ENCODE measurements at places on chromosomes 2 and 18.

GRCh38 chr2:127857265-127857808 lies 618 bp downstream of the POLR2D start:
- DNase-seq: peak; percentile 32

DNA sequence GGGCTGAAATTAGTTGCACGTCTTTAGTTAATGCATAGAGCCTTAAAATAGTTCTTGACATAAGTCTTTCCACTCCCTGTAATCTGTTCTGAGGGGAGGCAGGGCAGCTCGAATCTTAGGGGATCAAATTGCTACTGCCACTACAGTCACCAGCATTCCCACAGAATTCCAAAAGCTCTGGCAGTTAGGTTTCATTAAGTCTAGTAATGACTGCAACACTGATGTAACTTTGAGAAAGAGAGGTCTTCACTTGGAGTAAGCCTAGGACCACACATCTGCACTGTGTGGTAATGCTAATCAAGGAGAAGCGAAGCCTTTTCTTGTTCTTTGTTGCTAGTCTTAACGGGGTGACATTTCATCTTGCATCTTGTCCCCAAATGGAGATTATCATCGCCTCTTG lies 19.3 kb upstream of the NCK2 start:
- no peak for DNase-seq

- DNase-seq: no peak
These were observed 21.2 kb upstream of the FZD5 start for GRCh38 chr2:207790898-207791297.

GRCh38 chr2:147865560-147865959 lies 20.7 kb downstream of the ACVR2A start:
- DNase-seq: no peak

DNA sequence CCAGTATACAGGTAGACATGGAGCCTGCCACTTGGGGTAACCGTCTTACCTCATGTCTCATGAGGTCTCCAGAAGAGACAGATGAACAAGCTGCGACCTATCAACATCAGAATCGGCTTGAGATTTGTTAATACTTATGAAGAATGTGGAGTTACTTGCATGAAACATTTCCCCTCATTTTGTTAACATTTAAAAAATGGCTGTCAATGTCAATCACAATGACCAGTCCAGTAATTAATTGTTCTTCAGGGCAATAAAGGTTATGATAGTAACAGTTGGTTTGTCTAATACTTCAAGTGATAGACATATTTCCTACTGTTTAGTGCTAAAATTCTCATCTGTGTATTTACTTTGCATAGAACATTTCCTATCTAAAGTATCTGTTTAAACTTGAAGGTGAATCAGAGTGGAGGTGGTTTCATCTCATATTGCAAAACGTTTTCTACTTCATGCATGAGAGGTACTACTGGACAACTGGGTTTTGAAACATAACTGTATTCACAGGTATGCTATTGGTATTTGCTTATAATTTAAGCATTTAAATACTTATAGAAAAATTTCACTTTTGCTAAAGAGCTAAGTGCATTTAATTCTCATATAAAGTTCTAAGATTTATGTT lies 15.1 kb downstream of the SERTAD2 start:
- no peak for DNase-seq

GRCh38 chr2:30223413-30223874 lies 7.9 kb upstream of the LBH start:
- DNase-seq: peak; percentile 46

DNA sequence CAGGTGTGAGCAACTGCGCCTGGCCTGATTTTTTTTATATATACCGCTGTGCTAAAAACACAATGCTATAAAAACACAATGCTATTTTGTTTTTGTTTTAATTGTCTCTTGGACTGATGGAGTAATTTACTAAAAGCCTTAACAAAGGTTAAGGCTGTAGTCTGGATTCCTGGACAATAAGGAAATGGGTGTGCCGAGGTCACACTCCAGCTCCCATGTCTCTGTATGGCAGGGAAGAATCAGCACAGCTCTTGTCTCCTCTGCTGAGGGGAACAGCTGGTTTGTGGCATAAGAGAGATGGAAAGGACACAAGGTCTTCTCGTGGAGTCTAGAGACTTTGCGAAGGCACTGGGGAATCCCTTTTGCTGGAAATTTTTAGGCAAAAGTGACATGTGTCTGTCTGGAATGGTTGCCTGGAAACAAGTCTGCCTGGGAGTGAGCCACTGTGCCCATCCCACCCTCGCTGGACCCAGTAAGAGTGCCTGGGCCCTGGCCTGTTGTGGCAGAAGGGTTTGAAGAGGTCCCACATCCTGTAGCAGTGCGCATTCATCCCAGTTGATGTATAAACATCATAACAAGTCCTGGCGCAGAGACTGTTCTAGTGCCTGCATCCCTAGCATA lies 73.1 kb downstream of the MAPK4 start:
- DNase-seq: no peak

DNA sequence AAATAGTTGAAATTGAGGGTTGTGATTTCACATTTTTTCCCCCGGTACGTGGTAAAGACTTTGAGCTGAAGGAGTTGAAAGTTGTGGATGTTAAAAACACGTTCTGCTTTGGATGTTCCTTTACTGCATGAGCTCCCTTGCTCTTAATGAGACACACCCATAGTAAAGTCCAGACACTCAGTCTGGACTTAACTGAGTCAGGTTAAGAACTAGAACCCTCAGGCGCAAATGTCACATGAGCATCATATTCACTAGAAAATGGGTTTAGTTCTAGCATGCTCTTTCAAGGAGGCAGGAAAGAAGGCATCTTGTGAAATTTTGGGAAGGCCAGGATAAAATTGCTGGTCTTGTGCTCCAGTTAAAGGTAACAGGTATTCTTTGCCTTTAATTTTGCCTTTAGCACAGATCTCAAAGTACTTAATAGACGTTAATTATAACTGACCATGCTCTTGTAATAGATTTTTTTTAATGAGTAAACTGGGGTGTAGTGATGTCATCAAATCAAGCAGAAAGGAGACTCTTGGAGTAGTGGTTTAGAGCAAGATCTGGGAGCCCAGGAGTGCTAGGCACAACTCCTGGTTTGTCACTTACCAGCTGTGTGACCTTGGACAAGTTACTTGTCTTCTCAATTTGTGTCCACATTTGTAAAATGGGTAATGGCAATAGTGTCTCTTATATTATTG lies 20.6 kb downstream of the ITGA6 start:
- no peak for DNase-seq

DNA sequence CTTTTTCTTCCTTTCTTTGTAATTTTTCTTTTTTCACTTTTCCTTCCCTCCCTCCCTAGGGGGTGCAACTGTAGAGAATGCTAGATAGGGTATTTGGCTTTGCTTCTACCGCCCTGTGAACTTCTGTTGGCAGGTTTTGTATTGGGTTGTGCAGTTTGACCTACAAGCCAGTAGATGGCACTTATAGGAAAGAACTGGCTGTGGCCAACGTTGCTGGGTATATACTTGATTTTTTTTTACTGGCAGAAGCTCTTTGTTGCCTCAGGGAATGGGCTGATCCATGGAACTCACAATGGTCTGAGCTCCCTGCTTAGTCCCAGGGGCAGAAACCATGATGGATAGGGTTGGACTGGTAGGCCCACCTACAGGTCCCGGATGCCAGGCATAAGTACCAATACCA lies 1019.5 kb upstream of the LRRTM1 start:
- peak; percentile 40 for DNase-seq

GRCh38 chr2:135043345-135043744 lies 3.9 kb downstream of the MAP3K19 start:
- DNase-seq: no peak

DNA sequence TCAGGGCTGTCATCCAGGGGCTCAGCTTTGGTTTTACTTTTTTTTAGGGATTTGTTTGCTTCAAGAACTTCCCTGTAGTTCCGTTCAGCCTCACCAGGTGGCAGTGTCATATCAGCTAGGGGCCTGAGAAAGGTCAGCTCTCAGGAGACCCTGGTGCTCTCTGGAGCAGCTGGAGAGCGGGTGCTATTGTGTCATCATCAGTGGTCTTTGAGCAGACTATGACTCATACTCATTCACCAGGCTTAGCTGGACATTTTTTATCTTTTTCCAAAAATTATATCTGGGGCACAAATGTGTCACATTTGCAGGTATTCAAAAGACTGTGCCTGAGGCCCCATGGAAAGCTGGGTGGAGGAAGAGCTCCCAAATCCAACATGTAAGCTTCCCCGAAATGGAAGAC lies 24.4 kb downstream of the ZNF892 start:
- peak; percentile 51 for DNase-seq

DNA sequence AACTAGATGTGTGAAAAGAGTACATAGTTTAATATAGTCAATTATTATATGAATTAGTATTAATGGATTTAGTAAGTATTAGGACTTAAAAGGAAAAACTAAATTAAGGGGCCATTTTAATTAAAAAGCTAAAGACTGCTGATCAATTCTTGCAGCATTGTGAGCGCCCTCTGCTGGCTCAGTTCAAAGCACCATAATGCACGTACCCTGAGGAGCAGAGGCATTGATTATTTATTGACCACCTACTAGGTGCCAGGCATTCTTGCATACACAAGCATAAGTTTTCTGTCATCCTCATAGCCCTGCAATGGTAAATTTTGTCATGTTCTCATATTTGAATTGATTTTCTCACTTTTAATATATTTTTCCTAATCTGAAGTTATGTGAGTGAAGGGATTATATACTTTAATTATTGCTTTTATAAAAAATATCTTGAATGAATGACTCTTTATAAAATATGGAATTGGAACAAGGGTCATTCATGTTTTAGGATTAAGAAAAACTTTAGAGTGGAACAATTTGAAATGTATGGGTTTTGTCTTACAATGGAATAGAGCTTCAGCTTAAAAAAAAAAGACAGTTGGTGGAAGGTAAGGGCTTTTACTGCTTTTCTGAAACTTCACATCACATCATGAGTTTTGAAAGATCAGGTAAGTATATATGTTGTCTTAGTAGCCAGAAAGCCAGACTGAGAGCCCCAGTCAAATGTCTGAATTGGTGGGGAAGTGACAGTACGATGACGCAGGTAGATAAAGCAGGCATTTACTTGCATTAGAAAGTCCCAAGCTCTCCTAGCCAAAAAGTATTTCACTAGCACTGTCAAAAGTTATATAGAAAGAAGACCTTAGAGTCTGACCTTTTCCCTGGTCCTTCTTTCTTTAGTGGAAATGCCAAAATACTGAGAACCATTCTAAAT lies 9.7 kb downstream of the ITGA4 start:
- DNase-seq: peak; percentile 80

- DNase-seq: no peak
These were observed 164.4 kb upstream of the SESTD1 start for GRCh38 chr2:179429060-179429471.

GRCh38 chr2:60068755-60069154 lies 484.7 kb downstream of the BCL11A start:
- no peak for DNase-seq

DNA sequence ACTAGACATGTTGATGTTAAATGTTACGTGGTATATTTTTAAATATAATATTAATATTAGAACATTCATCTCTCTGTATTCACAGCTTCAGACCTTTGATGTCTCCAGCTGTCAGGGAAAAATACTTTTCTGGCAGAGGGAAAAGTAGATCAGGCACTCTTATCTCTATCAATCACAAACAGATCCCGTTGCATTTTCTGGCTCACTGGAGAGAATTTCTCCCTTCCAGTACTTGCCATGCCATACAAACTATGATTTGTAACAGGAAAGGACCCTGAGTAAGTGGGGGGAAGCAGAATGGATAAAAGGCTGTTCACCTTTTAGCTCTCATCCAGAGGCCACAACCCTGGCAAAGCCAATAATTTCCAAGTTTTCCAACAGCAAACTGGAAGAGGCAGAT lies 158.0 kb downstream of the TCF4 start:
- no peak for DNase-seq

GRCh38 chr18:11154368-11154989 lies 5.1 kb upstream of the PIEZO2 start:
- peak; percentile 58 for DNase-seq

DNA sequence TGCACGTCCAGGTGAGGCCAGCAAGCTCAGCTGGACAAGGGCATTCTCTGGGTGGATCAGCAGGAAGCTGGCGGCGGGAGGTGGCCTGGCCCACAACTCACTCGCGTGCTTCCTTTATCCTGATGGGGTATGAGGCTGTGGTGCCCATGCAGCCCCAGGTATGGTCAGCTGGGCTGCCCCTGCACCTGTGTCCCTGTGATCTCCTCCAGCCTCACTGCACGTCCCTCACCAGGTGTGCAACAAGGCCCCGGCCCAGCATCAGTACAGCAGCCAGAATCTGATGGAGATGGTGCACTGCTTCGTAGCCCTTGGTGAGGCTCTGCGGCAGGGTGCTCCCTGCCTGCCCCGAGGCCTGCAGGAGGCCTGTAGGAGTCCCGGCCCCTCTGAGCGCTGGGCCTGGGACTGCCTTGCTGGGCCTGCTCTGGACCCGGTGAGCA lies 17.6 kb downstream of the MROH2A start:
- DNase-seq: no peak

- no peak for DNase-seq
These were observed 292.6 kb downstream of the CALCRL start for GRCh38 chr2:187155476-187155875.

GRCh38 chr2:172000696-172001361 lies 1.1 kb downstream of the METAP1D start:
- DNase-seq: no peak

DNA sequence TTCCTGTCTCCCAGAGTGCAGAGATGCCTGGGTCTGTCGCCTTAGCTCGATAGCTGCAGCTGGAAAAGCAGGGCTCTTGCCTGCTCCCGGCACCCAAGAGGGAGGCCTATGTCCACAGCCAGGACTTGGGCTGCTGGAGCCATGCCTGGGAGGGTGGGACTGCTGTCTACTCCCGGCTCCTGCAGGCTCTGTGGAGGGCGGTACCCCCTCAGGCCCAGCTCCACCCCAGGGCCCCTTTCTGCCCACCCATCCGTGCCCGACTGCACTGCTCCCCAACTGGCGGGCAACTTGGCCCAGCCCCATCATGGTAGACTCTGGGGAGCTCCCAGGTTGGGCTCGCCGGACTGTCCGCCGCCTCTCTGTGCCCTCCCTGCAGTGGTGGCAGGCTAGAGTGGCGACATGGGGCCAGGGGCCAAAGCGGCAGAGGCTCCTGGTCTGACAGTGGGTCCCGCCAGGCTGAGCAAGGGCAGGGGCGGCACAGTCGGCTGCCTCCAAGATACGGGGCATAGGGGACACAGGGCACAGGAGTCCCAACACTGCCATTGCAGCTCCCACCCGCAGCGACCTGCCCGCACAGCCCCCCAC lies 901.0 kb downstream of the CCDC85A start:
- DNase-seq: no peak

DNA sequence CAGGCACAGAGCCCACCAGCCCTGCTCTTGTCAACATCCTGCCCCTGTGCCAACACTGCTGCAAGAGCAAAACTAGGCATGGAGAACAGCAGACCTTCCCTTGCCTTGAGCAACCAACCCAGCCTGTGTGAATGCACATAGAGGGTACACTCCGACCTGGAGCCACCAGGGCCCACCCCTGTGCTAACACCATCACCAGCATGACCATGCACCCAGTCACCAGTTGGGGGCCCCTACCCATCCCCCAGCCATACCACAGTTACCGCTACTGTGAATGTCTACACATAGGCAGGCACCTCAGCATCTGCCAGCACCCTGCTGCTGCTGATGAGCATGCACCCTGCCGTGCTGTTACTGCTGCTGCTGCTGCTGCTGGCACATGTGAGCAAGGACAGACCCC lies 301.9 kb upstream of the ST6GAL2 start:
- no peak for DNase-seq

All from Kasumi-1 (cell line).